Activated CD4-positive, CD25-positive, alpha-beta regulatory T cell treated with anti-CD3 and anti-CD28 coated beads, Interleukin-2, amount 50 U/mL, for 16 hours (primary cell): ENCODE measurements at places on chromosomes 1 and 21.

DNA sequence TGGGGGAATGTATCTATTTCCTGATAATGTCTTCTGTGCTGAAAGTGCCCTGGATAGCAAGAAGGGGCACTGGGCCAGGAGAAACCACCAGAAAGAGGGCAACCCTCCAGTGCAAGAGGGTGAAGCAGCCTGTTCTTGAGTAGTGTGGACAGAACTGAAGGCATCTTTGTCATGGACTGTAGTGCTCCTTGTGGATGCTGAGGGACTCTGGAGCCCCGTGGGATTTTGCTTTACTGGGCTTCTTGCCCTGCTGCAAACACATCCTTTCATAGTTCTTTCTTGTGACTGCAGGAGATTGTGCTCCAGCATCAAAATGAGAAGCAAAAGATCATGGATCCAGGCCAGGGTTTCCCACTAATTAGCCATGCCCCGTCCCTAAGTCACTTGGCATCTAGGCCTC, 300.6 kb downstream of the ZNF326 start:
- DNase-seq = no peak

- no peak for DNase-seq
Observed at GRCh38 chr1:156767879-156768604, 707 bp downstream of the PRCC start.

DNA sequence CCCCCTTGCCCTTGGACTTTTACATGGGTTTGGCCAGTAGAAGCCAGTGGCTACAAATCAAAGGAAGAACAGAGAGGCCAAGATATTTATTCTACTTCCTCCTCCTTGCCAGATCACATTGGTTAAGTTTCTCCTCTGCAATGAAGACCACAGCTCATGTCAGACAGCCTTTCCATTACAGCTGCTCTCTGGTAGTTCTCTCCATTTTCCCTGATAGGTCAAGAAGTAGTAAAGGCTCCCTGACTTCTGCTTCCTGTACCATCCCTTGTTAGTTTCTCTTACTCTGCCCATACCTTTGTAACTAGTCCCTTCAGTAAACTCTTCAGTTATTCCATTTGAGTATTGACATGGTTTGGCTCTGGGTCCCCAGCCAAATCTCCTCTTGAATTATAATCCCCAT, 27.8 kb downstream of the NME7 start:
- DNase-seq = no peak

DNA sequence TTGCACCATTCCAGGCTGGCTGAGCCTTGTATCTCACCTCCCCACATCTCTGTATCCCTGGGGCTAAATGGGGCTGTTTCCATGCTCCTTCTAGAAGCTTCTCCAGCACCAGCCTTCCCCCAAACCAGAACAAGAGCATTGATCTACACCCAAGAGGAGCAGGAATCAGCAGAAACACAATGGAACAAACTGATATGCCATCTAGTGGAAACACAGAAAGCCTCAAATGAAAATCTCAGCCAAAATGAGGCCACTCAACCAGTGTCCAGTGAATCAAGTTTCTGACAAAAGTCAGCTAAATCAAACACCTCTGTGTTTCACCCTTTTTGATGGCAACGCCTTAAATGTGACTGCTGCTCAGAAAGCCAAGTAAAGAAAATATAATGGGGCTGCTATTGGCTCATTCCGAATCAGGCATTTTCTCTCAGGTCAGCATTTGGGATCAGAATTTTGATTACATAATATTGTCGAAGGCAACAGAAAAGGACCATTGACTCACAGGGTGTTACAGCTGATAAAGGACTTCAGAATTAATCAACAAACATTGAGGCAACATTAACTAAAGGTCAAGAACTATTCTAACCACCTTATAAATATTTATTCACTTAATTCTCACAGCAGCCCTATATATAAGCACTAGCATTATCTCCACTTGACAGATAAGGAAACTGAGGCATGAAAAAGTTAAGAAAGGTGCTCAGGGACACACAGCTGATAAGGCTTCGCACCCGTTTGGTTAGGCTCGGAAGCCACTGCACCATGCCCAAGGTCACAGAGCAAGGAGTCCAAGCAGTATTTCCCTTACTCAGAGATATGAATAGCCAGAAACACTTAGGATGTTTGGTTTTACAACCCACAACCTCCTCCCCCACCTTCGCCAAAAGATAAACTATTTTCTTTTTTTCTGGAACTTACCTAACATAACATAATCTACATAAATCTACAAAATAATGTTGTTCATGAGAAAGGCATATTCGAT, 85.8 kb upstream of the KCNJ15 start:
- no peak for DNase-seq

GRCh38 chr1:62882201-62883104, 98.5 kb downstream of the ATG4C start:
- no peak for DNase-seq

GRCh38 chr1:159205225-159205624, 550 bp downstream of the ACKR1 start:
- no peak for DNase-seq

- DNase-seq = no peak
Observed at GRCh38 chr1:22592919-22593790, 29.9 kb downstream of the EPHA8 start.

GRCh38 chr1:54309631-54310366, 96.4 kb downstream of the SSBP3 start:
- DNase-seq = no peak

DNA sequence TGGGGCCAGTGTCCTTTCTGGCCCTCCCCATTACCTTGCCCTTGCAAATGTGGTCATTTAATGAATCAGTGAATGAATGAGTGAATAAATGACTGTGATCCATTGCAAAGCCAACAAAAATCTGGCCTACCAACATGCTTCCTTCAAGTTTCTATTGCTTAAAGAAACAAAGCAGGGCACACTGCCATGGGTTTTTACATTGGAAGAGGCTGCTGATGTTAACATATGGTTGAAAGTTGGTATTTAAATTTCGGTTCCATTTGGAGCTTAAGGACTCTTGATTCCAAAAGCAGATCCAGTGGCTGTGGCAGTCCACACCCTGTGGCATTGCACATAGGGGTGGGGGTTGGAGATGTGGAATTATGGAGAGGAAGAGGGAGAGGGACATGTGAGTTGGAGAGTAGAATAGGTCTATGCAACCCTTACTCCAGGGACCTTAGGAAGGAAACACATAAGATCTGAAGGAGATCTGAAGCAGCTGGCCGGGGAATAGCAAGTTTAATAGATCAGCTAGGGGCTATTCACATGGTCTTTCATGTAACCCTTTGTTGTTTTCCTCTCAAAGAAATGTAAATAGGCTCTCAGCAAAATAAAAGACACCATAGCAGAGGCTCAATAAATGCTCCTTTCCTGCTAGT, 7.2 kb downstream of the ABCA4 start:
- no peak for DNase-seq

DNA sequence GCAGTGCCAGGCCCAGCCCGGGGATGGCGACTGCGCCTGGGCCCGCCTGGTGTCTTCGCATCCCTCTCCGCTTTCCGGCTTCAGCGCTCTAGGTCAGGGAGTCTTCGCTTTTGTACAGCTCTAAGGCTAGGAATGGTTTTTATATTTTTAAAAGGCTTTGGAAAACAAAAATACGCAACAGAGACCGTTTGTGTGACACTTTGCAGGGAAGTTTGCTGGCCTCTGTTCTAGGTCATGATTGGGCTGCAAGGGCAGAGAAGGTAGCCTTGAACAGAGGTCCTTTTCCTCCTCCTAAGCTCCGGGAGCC, 719 bp downstream of the SOD1 start:
- no peak for DNase-seq

DNA sequence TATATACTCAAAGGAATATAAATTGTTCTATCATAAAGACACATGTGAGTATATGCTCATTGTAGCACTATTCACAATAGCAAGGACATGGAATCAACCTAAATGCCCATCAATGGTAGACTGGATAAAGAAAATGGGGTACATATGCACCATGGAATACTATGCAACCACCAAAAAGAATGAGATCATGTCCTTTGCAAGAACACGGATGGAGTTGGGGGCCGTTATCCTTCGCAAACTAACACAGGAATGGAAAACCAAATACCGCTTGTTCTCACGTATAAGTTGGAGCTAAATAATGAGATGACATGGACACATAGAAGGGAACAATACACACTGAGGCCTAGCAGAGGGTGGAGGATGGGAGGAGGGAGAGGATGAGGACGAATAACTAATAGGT, 16.0 kb upstream of the SGIP1 start:
- DNase-seq = no peak

DNA sequence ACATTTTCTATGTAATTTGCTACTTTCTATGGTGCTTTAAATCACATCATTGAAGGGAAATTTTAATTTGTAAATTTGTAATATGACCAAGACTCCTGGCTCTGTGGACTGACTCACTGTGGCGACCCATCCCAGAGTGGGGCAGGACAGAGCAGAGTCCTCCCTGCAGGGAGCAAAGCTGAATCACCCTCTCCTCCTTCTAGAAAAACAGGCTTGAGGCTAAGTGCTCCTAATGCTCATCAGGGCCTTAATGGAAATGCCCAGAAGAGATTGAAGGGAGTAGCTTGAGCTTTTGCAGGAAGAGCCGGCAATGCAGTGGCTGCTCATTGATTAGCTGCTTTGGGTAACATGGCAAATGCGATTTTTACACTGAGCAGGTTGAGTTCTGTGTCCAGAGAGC, 16.8 kb downstream of the S100A10 start:
- DNase-seq = no peak

GRCh38 chr1:116769561-116769977, 15.3 kb downstream of the CD2 start:
- DNase-seq = peak; percentile 61

DNA sequence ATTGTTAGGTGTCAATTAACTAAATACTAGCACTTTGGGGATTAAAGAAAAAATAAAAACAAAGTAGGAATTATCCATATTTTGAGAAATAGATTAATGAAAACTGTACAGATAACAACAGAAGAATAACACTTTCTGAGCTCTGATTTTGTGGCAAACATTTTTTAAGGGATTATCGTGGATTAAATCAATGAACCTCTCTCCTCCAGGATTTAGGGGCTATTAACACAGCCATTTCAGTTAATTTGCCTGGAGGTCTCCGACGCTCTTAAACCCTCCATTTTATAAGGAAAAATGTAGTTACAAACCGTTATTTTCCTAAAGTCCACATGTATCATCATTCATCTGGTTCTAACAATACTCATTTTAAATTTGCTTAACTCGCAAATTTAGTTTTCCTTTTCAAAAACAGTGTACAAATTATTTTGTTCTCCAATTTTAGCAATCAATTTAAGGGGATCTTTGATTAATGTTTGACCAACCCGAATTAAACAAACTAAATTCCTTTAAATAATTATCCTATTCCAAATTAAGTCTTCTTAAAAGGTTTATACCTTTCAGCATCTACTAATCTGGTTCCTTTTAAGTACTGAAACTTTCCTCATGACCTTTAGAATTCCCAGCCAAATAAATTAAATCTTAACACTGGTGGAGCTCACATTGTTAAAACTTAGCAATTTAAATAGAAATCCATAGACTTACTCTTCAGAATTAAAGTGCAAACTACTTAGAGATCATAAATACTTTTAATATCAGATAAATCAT, 30.7 kb upstream of the RNF187 start:
- DNase-seq = no peak

DNA sequence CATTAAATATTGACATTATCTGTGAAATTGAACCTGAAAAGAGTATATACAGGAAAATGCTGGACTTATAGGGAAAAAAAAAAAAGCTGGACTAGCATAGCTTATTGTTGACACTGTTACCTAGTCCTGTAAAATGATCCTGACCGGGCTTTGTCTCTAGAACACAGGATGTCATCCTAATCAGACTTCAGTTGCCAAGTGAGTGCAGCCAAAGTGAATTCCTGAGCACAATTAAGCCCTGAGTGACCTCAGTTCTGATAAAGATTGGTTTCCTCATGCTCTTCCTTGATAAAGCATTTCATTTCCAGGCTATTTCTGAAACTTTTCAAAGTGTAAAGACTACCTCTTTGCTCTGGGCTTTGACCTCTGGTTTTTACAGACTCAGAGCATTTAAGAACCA, 19.8 kb downstream of the SELP start:
- no peak for DNase-seq

DNA sequence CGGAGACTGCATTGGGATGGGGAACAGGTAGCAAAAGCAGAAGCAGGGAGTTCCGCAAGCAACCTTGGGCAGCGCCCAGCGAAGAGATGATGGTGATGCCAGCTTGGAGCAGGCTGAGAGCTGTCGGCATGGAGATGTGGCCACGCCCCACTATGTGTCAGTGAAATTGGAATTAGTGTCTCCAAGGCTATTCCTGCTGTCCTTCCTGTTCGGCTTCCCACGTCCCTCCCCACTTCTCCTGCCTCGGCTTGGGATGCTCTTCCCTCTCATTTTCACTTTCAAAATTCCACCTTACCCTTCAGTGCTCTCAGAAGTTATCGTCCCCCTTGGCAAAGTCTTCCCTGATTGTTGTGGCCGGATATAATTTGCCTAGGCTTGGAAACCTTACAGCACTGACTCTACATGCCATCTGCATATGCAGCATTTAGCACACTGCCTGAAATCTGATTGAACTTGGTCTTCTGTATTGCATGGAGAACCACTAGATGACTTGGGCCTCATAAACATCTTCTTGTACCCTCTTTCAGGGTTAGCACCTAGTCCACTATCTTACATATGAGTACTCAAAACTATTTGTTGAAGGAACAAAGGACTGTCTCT, 270.7 kb upstream of the RUNX1 start:
- DNase-seq = no peak

DNA sequence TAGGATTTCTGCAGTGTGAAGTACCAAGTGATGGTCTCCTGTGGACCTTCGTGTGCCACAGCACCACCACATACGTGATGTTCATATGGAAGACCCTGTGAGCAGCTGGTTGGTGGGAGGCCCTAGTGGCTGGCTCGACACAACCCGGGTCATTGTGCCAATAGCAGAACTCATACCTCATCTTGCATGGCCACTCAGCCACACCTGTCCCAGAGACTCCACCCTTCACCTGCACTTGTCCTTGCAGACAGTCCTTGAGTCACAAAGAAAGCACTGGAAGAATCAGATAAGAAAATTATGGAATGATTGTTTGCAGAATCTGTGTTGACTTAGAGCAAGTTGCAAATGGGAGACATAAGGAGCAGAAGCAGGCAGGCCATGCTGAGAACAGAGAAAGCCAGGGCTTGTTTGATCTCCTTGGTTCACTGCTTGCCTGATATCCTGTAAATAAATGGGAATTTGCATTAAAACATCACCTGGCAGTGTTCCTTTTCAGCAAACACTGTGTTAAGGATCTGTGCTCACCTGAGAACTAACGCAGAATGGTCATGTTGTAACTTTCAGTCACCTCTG, 307.7 kb downstream of the SIPA1L2 start:
- no peak for DNase-seq

GRCh38 chr1:30284226-30284625, 439.2 kb downstream of the MATN1 start:
- DNase-seq = no peak

- no peak for DNase-seq
Observed at GRCh38 chr1:230785636-230786384, 38.6 kb downstream of the CAPN9 start.

DNA sequence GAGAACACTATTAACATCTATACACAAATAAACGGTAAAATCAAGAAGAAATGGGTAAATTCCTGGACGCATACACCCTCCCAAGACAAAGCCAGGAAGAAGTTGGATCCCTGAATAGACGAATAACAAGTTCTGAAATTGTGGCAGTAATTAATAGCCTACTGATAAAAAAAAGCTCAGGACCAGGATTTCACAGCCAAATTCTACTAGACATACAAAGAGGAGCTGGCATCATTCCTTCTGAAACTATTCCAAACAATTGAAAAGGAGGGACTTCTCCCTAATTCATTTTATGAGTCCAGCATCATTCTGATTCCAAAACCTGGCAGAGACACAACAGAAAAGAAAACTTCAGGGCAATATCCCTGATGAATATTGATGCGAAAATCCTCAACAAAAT, 70.7 kb upstream of the FMO3 start:
- no peak for DNase-seq

- DNase-seq = no peak
Observed at GRCh38 chr1:115241309-115241708, 96.7 kb downstream of the NGF start.
